CD4-positive, alpha-beta T cell treated with Interleukin-2 at 100 ng/mL for 4 hours (primary cell): ENCODE measurements at places on chromosomes 2 and 18.

GRCh38 chr2:240981871-240982800 lies 16.3 kb upstream of the SNED1 start:
- DNase-seq: no peak

DNA sequence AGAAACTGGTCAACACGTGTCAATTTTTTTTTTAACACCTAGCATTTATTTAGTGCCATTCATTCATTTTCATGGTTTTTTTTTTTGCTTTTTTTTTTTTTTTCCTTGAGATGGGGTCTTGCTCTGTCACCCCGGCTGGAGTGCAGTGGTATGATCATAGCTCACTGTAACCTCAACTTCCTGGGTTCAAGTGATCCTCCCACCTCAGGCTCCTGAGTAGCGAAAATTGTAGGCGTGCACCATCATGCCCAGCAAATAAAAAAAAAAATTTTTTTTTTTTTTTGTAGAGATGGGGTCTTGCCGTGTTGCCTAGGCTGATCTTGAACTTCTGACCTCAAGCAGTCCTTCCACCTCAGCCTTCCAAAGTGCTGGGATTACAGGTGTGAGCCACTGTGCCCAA lies 21.1 kb downstream of the USP14 start:
- no peak for DNase-seq

DNA sequence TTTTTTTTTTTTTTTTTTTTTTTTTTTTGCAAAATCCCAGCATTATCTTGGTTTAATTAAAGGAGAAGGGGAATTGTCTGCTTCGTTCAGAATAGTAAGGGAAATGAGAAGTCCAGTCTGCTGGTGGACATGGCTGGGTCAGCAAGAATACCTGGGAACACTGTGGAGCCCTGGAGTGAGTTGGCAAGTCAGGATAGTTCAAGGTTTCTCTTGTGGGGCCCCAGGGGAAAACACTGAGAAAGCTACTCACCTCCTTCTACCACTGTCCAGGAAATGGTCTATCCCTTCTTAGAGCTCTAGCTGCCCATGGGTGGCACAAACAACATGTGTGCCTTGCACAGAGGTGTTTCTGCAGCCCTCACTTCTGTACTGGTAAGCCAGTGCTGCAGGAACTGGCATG lies 169.1 kb upstream of the SIX2 start:
- no peak for DNase-seq

GRCh38 chr18:3741333-3741732 lies 291.4 kb downstream of the TGIF1 start:
- DNase-seq: no peak

DNA sequence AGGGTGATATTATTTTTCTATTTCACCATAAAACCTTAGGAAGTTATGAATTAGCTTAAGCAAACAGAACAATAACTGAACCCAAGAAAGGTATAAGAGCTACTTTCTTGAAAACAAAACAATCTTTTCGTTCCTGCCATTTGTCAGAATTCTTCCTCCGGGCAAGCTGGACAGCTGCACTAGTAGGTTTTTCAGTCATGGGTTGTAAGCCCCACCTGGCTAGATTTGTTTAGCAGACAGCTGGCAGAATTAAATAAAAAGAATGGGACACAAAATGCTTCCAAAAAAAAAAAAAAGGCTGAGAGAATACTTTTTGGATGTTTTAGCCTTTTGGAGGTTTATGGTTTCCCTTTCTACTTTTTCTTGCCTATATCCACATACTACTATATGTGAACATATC lies 694.1 kb downstream of the ARHGAP15 start:
- DNase-seq: no peak

DNA sequence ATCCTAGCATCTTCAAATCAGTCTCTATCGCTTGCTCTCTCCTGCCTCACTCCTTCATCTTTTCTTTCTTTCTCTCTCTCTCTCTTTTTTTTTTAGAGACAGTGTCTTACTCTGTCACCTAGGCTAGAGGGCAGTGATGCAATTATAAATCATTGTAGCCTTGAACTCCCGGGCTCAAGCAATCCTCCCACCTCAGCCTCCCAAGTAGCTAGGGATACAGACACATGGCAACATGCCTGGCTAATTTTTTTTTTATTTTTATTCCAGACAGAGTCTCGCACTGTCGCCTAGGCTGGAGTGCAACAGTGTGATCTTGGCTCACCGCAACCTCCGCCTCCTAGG lies 10.6 kb upstream of the SLC66A3 start:
- DNase-seq: no peak

DNA sequence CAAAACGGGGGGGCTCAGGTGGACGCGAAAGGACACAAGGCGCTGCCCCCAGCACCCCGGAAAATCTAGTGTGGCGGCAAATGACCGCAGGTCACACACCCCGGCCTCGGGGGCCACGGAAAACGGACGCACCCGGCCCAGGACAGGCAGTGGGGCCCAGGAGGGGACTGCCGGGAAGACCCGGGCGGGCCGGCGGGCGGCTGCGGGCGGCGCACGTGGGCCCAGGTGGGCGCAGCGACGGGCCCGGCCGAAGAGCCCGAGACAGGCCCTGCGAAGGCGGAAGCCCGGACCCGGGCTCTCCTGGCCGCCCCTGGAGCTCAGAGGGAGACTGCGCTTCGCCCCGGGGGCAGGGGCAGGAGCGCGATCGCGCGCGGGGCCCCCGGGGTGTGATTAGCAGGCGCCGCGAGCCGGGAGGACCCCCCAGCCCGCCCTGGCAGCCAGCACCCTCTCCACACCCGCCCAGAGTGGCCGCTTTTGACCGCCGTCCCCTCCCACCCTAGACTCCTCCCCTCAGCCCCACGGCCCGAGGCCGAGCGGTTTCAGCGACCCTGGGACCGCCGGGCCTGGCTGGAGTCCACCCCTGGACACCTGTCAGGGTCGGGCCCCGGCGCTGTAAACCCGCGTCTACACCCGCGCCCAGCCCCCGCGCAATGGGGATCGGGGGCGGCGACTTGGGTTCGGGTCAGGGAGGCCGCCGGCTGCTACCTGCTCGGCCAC lies 773 bp downstream of the MBP start:
- DNase-seq: no peak

GRCh38 chr2:238700506-238701340 lies 147.2 kb upstream of the TWIST2 start:
- no peak for DNase-seq

- no peak for DNase-seq
Measured at GRCh38 chr2:7289697-7290096, 372.5 kb downstream of the RNF144A start.

DNA sequence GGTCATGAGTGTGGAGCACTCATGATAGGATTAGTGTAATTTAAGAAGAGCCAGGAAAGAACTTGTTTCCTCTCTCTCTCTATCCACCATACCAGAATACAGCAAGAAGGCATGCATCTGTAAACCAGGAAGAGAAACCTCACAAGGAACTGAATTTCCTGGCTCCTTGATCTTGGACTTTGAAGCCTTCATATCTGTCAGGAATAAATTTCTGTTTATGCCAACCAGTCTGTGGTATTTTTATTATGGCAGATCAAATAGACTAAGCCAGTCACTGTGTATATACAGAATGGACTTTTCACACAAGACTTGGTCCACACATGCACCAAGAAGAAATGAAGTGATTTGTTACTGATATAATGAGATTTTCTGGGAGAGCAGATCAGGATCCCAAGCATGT lies 930.1 kb upstream of the TMEFF2 start:
- no peak for DNase-seq

GRCh38 chr2:162291748-162292147 lies 26.7 kb downstream of the IFIH1 start:
- DNase-seq: no peak

DNA sequence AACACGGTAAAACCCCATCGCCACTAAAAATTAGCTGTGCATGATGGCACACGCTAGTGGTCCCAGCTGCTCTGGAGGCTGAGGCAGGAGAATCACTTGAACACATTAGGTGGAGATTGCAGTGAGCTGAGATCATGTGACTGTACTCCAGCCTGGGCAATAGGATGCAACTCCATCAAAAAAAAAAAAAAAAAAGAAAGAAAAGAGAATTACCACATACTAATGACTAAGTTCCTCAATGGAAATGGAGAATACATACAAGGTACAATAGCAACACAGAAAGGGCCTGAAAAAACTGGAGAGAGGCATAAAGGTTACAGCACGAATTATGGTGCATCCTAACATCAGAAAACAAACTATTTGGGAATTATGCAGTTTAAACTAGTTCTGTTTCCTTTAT lies 81.3 kb downstream of the CDH2 start:
- DNase-seq: no peak

DNA sequence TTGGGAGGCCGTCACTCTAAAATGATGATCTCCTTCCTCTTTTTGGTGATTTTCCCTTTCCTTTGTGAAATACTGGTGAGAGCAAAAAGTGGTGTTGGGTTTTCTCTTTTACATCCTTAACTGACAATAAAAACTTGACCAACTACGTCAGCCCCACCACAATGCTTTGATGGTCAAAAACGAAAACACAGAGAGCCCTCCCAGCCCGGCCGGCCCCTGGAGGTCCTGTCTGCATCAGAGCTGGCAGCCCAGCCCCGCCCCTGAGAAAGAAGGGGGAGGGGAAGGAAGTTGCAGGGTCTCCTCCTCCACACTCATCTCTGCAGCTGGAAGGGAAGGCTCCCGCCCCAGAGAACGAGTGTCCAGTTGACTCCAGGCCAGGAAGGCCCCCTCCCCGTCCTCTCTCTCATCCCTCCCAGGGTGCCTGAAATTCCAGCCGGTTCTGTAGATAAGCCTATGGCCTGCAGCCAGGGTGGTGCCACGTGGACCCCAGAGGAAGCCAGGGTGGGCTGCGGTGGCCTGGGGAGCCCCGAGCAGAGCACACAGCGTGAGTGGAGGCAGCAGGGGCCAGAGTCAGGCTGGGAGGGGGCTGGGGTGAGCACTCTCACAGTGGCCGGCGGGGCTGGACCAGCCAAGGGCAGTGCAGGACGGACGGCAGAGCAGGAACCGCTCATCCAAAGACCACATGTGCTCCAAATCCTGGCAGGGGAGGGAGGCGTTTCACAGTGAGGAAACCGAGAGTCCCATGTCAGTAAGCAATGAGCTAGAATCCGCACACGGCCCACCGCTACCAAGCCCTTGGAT lies 19.8 kb downstream of the BIN1 start:
- DNase-seq: no peak

GRCh38 chr2:89833780-89834117 lies 1142.3 kb downstream of the RPIA start:
- DNase-seq: no peak

GRCh38 chr2:23285091-23285800 lies 99.7 kb upstream of the KLHL29 start:
- no peak for DNase-seq

DNA sequence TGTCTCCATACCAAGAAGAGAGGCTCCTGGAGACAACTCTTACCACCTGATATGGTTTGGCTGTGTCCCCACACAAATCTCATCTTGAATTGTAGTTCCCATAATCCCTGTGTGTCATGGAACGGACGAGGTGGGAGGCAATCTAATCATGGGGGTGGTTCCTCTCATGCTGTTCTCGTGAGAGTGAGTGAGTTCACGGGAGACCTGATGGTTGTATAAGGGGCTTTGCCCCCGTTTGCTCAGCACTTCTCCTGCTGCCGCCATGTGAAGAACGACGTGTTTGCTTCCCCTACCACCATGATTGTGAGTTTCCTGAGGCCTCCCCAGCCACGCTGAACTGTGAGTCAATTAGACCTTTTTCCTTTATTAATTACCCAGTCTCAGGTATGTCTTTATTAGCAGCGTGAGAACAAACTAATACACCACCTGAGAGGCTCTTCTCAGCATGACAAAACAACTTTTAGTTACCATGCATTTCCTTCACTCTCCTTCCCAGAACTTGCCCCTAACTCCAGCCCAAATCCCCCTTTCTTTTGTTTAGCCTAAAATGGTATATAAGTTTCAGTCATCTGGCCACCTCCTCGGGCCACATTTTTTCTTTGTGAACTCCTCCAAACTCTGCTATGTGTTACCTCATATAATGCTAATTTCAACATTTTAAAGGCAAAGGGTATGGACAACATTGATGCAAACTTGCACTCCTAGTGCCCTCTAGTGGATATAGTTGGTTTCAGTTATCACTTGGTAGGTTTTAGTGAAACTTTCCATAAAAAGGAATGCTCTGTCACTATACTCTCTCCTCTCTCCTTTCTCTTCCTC lies 58.6 kb upstream of the SLC25A52 start:
- peak; percentile 45 for DNase-seq

- DNase-seq: peak; percentile 47
Measured at GRCh38 chr2:9548506-9548905, 7.1 kb downstream of the ADAM17 start.

- DNase-seq: no peak
Measured at GRCh38 chr2:207489251-207489650, 40.5 kb upstream of the CREB1 start.

- DNase-seq: no peak
Measured at GRCh38 chr18:76518123-76518859, 23.2 kb upstream of the ZNF516 start.

DNA sequence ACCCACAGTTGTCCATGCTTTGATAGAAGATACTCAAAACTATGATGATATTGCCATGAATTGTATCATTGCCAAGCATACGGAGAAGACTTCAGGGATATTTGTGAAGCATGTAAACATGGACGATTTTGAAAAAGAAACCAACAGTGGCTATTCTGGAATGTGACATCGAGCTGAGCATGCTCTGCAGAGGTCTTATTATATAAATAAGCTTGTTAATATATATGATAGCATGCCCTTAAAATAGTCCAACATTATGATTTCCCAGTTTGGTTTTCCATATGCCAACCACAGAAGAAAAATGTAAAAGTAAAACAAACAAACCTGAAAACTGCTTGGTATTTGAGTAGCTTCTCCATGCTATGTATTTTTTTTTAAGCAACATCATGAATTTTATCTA lies 159.1 kb downstream of the LNPK start:
- DNase-seq: no peak

DNA sequence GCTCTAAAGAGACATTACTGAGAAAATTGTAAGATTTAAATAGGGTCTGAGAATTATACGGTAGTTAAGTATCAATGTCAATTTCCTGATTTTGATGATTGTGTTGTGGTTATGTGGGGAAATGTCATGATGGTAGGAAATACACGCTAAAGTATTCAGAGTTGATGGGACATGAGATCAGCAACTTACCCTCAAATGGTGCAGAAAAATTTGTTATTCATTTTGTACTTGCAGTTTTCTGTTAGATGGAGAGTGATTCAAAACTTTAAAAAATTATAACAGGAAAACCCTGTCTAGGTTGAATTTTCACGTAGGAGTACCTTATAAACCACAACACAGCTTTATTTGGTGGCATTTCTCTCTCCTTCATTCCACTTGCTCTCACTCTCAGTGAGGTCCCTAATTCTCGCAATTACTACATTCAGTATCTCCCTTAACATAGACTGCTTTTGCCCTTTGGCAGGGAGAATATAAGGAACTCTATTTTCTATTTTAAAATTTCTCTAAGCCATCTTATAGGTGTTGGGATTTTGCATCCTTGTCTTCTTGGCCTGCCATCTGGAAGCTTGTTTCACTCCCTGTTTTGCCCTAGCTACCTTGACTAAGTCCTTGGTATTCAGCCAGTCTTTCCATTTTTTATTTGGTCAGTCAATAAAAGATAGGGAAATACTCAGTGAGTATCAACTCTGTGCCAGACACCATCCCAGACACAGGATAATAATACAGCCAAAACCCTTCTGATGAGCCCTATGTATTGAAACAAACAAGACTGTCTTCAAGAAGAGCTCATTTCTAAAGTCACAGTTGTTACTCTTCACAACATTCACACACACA lies 550.6 kb upstream of the ACVR2A start:
- DNase-seq: peak; percentile 60
